Immature natural killer cell (primary cell): ENCODE measurements at places on chromosomes 11 and 22.

DNA sequence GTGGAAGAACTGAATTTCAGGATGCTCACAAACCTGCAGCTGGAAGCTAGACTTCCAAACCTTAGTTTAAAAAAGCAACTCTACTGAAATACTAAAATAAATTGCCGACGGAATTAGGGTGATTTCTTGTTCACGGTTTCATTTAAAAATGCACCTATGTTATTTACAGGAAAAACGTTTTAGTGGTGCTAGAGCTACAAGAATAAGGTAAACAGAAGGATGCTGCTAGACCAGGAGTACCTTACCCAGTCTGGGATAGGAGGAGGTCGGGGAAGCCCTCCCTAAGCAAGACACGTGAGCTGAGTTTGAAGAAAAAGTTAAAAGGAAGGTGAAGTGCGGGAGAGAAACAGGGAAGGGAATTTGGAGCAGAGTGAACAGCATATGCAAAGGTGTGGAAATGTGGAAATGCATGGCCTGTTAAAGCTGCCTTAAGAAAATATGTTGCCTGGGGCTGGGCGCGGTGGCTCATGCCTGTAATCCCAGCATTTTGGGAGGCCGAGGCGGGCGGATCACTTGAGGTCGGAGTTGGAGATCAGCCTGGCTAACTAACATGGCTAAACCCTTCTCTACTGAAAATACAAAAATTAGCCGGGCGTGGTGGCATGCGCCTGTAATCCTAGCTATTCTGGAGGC lies 1.4 kb upstream of the FTH1 start:
- DNase-seq: no peak

DNA sequence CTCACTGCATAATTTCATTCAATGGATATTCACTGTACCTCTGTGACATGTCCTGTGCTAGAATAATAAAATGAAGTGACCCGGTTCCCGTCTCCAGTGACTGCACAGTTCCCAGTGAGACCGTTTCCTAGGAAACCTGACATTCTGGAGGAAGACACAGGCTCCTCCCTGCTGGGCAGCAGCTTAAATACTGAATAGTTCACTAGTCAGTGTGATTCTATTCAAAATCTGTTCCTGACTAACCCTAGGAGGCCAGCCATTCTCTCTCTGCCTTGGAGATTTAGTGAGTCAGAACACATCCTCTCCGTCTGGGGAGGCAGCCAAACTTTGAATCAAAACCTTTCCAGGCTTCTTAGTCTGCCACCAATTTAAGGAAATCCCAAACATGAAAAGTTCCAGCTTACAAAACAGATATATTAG lies 11.3 kb downstream of the TRIM66 start:
- DNase-seq: no peak

- DNase-seq: no peak
These were observed 95.2 kb downstream of the ABTB2 start for GRCh38 chr11:34262531-34263081.

DNA sequence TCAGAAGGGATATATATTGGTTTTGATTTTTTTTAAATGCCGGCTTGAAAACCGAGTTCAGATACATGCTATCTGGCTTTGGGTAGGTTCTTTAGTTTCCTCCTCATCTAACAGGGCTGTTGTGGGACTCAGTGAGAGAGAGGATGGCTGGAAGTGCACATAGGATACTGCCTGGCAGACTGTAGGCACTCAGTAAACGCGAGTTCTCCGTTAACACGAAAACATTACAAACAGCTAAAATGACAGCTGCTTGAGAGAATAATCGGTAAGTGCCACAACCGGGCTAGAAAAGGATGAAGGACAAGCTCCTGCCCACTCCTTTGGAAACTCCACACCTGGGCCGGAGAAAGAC lies 369 bp downstream of the XRRA1 start:
- no peak for DNase-seq

GRCh38 chr11:42255906-42256305 lies 796.5 kb upstream of the LRRC4C start:
- no peak for DNase-seq

DNA sequence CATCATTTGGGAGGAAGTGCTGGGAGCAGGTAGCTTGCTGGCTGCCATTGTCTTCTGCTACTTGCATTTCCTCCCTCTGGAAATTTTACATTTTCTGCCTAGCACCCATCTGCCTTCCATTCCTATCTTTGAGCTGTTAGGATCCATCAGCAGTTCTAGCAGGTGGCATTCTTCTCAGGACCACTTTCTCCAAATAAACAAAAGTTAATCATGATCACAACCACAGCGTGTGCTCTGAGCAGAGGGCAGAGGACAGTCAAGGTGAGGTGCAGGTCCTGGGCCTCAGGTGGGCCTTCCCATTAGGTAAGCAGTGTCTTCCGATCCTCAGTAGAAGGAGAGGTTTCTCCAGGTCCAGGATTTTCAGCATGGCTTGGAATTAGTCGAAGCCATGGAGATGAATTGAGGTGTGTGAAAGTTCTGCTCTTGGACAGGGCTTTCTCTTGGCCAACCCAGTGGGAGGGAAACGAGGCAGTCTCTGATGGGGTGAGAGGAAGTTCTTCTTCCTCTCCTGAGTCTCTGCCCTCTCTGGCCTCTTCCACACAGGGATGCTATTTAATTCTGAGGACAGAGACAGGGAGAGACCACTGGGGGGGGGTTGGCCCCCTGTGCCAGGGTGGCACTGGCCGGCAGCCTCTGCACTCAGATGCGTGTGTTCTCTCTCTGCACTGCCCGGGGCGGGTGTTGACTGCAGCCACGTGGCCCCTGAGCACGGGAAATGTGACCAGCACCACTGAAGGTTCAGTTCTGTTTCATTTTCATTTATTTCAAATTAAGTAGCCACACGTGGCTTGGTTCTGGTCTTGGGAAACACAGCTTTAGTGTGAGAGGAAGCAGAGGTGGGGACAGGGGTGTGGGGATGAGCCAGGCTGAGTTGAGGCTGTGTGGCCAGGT lies 170.8 kb downstream of the TBC1D22A start:
- DNase-seq: peak; percentile 37

- no peak for DNase-seq
These were observed 2.6 kb downstream of the BET1L start for GRCh38 chr11:204587-205109.

DNA sequence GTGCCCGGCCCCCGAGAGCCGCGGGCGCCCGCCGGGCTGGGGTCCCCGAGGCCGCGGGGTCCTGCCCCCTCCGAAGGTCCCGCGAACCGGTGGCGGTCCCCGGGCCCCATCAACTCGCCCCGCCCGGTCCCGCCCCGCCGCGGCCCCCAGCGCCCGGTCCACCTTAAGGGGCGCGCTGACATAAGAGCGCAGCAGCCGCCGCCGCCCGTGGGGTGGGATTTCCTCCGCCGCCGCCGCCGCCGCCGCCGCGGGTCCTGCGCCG lies at the start of gene ZDHHC8:
Gene ZDHHC8, plus strand, starts transcription at position 208 of the 262 bp plus-strand sequence. CDS start 144 bp downstream, outside the sequence.
- DNase-seq: peak; percentile 34
